ENCODE measurements at places on chromosomes 13 and 19. TPM values are rescaled to one million over a fixed set of nuclear protein-coding genes. Genes with fewer than 3 reads are reported as not detected.

DNA sequence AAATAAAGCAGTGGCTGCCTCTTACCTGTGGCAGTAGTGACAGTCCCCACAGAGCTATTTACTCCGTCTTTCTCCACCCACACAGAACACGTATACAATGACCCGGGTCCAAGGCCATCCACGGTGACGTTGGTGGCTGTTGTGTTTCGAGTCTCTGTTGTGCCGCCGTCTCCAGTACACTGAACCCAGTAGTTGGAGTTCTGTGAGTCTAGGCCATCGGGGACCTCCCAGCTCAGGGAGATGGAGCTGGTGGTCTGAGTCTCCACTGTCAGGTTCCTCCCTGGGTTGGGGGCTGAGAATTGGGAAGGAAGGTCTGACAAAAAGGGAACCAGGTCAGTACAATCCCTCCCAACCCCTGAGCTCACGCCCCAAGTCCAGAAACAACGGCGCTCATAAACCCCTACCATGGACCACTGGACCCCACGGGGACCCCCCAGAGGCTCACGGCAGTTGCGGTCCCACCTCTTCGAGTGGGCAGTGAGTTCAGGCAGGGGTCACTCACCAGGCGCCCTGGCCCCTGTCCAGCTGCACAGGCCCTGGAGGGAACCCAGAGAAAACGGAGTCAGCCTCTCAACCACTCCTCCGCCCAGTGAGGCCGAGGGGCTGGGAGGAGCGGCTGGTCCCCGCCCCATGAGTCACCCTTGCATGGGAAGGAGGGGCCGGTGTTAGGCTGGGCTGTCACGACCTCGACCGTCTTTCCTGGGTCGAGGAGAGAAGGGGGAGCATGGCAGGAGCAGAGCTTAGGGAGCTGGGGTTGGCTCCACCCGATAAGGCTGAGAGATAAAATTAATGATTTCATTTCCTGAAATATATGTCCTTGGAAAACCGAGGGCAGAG, 2.4 kb downstream of the PTPRH start:
- DNase-seq = peak; percentile 13

The AMH gene
- 9.2 TPM for total RNA-seq

DNA sequence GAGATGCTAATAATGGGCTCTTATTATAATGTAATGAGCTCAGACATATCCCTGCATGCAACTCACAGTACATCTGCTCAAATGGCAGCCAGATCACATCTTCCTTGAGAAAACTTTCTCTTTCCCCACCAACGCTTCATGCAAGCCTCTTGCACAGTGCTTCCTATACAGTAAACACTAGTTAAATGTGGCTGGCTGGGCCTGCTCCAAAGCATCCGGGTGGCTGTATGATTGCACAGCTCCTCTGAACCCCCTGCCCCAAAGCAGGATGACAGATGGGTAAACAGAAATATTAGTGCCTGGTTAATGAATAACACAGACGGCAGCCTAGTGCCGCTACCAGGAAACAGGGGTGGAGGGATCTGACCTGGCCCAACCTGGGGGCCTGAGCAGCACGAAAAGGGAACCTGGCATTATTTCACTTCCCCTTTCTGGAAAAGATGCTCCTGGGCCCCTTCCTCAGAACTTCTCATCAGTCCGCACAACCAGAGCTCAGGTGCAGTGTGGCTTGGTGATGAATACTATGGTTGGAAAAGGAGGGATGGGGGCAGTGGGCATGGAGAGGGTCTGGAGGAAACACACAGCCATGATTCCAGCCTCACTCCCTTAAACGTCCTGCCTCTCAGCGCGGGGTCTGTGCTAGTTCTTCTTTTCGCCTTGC, 10.8 kb downstream of the FFAR2 start:
- no peak for DNase-seq

- DNase-seq = no peak
Measured at GRCh38 chr13:27293873-27294515, 23.4 kb downstream of the RASL11A start.
